ENCODE measurements at places on chromosomes 6 and 20. TPM values are rescaled to one million over a fixed set of nuclear protein-coding genes. Genes with fewer than 3 reads are reported as not detected.

The TFAP2A gene
- total RNA-seq, result 9.7 TPM

The TM9SF4 gene
- total RNA-seq, result 57.8 TPM

The ZC3H12D gene
- total RNA-seq, result 0.24 TPM

The SLC52A3 gene
- not detected for total RNA-seq

The EDN3 gene
- not detected for total RNA-seq

The KIAA1755 gene
- total RNA-seq, result 0.32 TPM

The MED20 gene
- 34.7 TPM for total RNA-seq

The PARD6B gene
- 0.16 TPM for total RNA-seq

The CYP39A1 gene
- total RNA-seq, result 4.5 TPM

The DEFB124 gene
- not detected for total RNA-seq

The NNAT gene
- total RNA-seq, result 1.8 TPM

The NR2E1 gene
- total RNA-seq, result not detected

The CEBPB gene
- 162 TPM for total RNA-seq

The EBF4 gene
- 0.73 TPM for total RNA-seq

The TXLNB gene
- total RNA-seq, result 0.24 TPM

The GINS1 gene
- total RNA-seq, result 1.8 TPM

The MYH7B gene
- under 0.01 TPM for total RNA-seq

The XKR7 gene
- total RNA-seq, result not detected

The MYL9 gene
- 111 TPM for total RNA-seq

The HCK gene
- 0.65 TPM for total RNA-seq

The TRIM10 gene
- total RNA-seq, result not detected

The DOK5 gene
- total RNA-seq, result 21.3 TPM

The CGA gene
- total RNA-seq, result not detected

The SLC13A3 gene
- 2.4 TPM for total RNA-seq

The DNAH8 gene
- total RNA-seq, result not detected

The ZBTB12 gene
- 2.3 TPM for total RNA-seq

The PCNA gene
- total RNA-seq, result 33.6 TPM

The HFE gene
- total RNA-seq, result 25.2 TPM

The C6orf15 gene
- not detected for total RNA-seq

The RGS17 gene
- total RNA-seq, result 2.6 TPM

The EPB41L1 gene
- total RNA-seq, result 18.5 TPM

The CUL9 gene
- total RNA-seq, result 32.8 TPM
